ENCODE measurements at places on chromosomes 7 and 10. TPM values are rescaled to one million over a fixed set of nuclear protein-coding genes. Genes with fewer than 3 reads are reported as not detected.

FAM221A gene
- total RNA-seq = 15.2 TPM

LYZL2 gene
- total RNA-seq = not detected

TLX1 gene
- not detected for total RNA-seq

ZYX gene
- 17.4 TPM for total RNA-seq

MEIG1 gene
- total RNA-seq = not detected

PLXNA4 gene
- total RNA-seq = 20.4 TPM

CHST3 gene
- 22.0 TPM for total RNA-seq
